ENCODE measurements at places on chromosomes 12 and 14.

DNA sequence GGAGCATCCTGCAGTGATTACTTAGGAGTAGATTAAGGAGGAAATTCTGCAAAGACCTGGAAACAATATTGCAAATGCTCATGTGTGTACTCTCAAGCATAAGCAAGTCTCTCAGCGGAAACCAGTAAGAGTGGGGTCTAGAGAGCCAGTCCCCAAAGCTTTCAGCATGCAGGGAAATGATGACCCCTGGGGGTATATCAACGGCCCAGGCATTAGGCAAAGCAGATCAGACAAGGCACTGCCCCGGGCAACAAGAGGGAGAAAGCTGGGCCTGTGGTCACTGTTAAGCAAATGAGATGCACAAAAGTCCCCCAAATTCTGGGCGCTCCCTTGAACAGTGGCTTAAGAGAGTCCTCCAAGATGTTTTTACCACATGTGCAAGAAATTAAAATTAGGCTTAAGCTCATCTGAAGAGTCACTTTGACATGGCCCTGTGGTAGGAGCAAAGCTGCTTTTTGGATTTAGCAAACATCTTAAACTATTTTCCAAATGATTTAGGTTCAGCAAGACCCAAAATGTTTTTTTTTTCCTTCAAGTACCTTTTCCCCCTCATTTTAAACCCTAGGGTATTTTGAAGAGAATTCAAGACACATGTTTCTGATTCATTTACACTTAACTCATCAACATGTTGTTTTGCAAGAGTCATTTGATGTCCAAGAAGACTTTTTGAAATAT, 457.1 kb upstream of the TBX3 start:
- DNase-seq, result no peak

DNA sequence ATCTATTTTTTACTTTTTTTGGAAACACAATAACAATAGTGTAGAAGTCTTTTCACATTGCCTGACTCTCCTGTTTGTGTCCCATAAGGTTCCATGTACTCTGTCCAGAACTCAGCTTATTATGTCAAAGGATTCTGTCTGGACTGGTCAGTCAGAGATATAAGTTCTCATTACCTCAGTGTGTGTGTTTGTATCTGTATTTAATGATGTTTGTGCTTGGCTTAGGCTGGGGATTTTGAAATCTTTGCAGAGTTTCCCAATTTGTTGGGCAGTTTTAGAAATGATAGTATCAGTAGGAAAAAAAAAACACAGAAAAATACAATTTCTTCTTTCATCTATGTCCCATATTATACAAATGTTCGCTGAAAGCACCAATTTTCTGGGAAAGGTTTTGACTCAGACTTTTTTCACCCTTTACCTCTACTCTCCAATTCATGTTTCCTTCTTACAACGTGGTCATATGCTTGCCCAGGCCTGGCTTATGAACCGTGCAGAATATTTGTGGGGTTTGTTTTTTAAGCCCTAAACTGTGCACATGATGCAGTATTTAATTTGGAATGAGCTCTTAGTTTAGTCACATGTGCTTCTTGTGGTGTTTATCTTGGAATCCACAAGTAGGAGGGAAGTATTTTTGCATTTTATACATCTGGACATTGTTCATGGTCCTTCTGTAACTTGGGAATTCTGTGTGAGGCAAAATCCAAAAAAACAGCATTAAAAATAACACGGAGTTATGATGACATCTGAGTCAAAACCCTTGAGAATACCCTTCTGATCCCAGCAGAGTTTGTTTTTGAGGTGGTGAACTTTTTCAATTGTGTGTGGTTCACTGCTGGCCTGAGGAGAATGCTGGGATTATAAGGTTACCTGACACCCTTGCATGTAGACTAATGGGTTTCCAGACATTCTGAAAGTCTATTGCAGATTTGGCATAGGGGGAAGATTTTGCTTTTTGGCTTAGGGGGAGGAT, 121.2 kb downstream of the RAD51B start:
- no peak for DNase-seq

DNA sequence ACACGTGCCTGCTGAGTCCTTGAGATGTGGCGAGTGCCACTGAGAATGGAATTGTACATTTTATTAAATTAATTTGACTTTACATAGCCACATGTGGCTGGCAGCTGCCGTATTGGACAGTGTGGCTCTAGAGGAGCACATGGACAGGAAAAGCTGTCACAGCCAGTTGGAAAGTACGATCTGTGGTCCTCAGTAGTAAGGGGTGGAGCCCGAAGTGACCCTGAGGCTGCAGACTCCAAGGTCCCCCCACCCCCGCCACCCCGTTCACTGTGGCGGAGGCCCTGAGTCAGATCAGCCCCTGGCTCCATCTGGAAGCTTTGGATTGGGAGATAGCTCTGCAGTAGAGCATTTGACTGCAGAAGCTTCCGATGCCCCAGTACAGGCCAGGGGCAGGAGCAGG, 25.8 kb upstream of the BEGAIN start:
- DNase-seq, result no peak

- DNase-seq, result no peak
These were observed 395.6 kb downstream of the BCAT1 start for GRCh38 chr12:24553259-24553658.

DNA sequence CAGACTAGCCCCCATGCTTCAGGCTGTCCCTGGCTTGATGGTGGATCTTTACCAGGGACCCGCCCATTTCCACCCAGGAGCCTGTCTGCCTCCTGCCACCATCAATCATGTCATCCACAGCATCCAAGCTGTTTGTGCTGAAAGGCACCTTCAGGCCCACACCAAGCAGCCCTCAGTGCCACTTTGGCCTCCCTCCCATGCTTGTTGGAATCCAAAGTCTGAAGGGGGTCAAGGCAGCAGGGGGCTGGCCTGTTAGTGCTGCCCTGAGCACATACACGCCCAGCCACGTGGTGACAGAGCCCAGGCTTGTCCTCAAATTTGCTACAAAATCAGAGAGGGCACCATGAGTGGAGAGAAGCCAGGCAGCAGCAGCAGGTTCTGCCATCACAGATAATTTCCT, 1146.8 kb downstream of the FSCB start:
- DNase-seq, result no peak

- DNase-seq, result no peak
These were observed 218.6 kb downstream of the SYT1 start for GRCh38 chr12:79083181-79083580.

DNA sequence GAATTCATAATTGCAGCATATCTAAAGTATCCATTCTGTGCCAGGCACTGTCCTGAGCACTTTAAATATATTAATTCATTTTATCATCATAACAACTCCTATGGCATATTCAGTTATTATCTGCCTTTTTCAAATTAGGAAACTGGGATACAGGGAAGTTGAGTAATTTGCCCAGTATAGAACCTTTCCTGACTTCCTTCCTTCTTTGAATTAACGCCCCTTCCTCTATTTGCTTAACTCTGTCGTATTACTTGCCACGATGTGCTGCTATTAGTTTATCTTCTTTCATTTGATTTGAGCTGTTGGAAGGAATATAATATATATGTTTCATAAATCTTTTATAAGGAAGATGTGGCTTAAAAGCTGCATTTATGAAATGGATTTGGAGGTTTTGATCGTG, 25.4 kb upstream of the FAM177A1 start:
- no peak for DNase-seq

- DNase-seq, result no peak
These were observed 55.1 kb upstream of the CMKLR1 start for GRCh38 chr12:108394196-108394595.

- no peak for DNase-seq
These were observed 28.1 kb downstream of the PIGH start for GRCh38 chr14:67571991-67572323.

- DNase-seq, result no peak
These were observed 18.6 kb downstream of the KMT2D start for GRCh38 chr12:49041881-49042484.

GRCh38 chr12:9363145-9363544, 154.9 kb upstream of the PZP start:
- DNase-seq, result no peak

- no peak for DNase-seq
These were observed 299.6 kb downstream of the PCNX1 start for GRCh38 chr14:71206766-71207371.

DNA sequence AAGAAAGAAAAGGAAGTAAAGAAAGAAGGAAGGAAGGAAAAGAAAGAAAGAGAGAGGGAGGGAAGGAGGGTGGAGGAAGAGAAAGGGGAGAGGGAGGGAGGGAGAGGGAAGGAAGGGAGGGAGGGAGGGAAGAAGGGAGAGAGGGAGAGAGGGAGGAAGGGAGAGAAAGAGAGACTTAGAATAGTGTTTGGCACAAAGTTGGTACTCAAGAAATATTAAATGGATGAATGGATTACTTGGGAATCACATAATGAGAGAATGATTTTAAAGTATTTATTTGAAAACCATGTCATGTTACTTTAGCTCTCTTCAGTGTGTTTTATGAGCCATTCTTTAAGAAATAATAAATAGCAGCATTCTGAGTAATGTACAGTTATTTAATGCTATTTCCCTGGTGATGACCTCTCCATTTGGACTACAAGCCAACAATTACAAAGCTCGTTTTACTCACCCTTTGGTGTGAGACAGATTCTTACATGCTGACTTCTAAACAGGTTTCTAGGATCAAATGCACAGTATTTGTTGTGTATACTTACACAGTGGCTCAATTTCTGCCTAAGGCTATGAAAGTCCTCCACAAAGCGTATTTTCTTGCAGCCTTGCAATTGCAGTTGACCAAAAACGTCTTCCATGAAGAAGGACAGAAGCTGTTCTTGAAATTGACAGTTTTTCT, 861 bp downstream of the IL26 start:
- DNase-seq, result no peak

GRCh38 chr12:30719060-30719459, 23.4 kb upstream of the IPO8 start:
- peak; percentile 22 for DNase-seq

- DNase-seq, result peak; percentile 30
These were observed 124.6 kb downstream of the ERC1 start for GRCh38 chr12:1115484-1116231.

GRCh38 chr14:22613106-22613695, 15.1 kb downstream of the ABHD4 start:
- DNase-seq, result no peak

DNA sequence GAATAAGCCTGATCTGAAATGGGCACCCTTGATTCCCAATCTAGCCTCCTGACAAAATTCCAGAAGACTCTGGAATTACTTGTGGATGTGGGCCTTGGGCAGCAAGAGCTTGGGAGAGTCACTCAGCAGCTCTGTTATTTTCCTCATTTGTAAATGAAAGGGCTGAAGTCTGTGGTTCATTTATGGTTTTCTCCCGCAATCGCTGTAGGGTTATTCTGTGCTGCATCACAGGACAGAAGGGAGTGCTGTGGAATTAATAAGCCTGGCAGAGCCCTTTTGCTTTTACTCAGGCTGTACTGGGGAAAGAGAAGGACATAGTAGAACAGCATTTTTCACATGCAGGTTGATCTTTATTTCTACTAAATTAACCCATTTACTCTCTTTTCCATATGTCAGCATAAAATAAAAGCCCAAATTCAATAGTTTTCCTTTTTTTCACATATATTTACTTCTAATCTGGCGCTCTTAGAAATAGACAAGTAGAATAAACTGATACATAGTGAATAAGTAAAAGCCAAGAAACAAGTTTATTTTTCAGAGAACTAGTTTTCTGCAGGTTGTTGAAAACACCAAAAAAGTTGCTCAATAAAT, 49.2 kb downstream of the DUSP16 start:
- DNase-seq, result no peak

DNA sequence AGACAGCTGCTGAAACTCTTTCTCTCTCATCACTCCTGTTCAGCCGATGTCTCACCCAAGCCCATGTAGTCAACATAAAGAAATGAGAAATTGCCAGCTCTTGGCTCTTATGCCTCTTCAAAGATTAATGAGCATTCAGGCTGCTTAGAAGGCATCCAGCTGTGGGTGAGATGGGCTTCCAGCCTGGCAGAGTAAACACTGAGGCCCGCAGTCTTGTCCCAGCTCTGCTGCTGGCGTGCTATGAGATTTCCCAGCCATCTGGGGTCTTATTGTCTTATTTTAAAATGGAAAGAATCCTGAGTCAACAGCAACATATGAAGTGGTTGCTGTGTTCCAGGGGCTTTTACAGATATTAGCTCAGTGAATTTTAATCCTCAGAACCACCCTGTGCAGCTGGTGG, 12.6 kb downstream of the RXYLT1 start:
- no peak for DNase-seq

GRCh38 chr12:125228519-125229260, 163.5 kb downstream of the AACS start:
- DNase-seq, result no peak

- no peak for DNase-seq
These were observed 62.6 kb upstream of the BICD1 start for GRCh38 chr12:32043928-32044549.

- no peak for DNase-seq
These were observed 29.6 kb downstream of the PMCH start for GRCh38 chr12:102167821-102168604.

DNA sequence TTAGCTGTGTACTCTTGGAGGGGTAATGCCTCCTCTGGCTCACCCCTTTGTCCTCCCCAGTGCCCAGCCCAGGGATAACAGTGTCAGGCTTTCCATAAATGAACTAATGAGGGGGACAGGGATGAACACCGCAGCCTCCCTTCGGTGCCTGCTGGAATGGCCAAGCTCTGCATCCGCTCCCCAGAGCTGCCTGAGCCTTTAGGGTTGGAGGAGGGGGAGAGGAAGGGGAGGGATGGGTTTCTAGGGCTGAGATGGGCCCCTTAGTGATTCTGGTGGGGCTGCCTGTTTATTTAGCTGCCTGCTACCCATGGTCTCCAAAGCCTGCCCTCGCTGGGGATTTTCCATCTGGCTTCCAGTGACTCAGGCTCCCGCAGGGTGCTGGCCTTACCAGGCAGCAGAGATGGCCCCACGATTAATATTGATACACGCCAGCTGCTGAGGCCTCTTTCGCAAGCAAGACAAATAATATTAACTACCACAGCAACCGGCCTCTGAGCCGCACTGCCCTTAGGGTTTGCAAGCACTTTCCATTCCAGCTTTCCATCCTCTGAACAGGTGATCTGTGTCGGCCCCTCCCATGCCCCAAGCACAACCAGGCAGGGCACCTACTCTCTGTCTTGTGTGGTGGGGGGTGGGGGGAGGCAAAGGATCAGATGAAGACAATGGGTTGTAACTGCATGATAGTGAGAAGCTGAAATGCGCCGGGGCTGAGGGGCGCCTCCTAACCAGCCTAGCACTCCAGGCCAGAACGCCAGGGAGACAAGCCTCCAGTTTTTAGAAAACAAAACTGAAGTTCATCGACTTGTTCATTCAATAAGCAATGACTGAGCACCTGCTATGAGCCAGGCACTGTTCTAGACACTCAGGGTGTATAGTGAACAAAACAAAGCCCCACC, 56.7 kb downstream of the C14orf132 start:
- no peak for DNase-seq

- DNase-seq, result no peak
These were observed 183.2 kb downstream of the EPS8 start for GRCh38 chr12:15605881-15606590.

Data from SW 1271 (cell line).